Activated T-cell treated with anti-CD3 and anti-CD28 coated beads for 4 hours (primary cell): ENCODE measurements at places on chromosomes 16 and 17.

GRCh38 chr16:56198006-56198754 is 6.9 kb downstream of the GNAO1 start:
- no peak for DNase-seq

- DNase-seq, result no peak
These were observed 5.1 kb downstream of the TTYH2 start for GRCh38 chr17:74218436-74218835.

DNA sequence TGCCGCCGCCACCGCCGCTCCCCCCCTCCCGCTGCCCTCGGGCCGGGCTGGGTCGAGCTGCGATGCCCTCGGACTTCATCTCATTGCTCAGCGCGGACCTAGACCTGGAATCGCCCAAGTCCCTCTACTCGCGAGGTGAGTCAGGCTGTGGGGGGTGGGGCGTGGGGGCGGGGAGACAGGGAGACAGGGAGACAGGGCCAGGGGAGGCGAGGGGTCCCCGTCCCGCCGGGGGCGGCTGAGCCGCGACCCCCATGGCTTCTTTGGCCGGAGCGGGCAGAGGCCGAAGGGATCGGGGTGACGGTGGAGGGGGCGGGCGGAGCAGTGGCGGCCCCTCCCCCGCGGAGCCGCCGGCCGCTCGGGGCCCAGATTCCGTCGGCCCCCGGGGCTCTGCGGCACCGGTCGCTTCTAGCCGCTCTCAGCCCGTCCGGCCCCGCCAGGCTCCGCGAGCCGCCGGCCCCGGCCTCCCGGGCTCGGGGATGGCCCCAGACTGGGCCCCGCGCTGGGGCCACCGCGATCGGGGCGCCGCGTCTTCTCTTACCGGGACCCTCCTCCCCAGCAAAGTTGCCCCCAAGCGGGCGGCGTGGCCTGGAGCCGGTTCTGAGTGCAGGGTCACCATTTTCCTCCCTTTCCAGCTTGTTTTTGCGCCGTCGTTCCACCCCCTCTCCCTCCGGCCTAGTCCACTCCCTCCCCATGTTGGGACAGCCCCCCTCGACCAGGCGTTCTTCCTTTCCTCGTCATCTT is 644 bp downstream of the NFAT5 start:
- no peak for DNase-seq

DNA sequence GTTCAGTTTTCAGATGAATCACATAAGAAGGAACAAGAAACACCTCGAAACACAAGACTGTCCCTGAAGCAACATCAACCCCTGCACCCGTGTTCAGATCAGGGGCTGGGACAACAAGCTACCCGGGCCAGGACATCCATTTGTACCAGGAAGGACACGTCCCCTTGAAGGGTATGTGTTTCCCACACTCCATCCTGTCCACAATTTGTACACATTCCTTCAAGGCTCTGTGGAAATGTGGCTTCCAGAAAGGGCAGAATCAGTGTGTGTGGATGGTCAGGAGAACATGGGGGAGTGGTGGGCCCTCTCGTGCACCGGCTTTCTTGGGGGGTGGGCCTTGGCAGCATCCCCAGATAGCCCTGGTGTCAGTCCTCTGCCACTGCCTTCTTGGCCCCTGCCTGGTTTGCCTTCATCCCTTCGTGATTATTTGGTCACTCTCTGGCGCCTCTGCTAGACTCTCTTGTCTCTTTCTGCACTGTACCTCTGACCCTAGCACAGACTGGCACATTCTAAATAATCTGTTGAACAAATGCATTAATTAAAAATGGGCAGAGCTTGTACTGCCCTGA is 10.3 kb downstream of the KIFC3 start:
- DNase-seq, result no peak

DNA sequence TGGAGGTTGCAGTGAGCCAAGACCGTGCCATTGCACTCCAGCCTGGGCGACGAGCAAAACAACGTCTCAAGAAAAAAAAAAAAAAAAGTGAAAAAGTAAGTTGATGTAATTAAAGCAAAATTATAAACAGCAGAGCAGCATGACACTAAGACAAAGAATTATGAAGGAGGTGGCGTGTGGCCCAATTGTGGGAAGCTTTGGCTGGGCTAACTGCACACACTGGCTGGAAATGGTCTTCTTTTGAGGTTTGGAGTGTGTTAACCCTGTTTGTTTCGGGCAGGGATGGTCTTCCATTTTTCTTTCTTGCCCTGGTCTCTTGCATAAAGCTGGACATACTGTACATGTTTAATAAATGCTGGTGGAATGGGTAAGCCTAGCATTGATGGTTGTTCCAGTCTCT is 54.8 kb downstream of the RAP1GAP2 start:
- no peak for DNase-seq
